Activated CD4-positive, alpha-beta T cell treated with anti-CD3 and anti-CD28 coated beads, Interleukin-2, amount 10 ng/mL, durations not matched to agents 7 days and 5 days (primary cell): ENCODE measurements at places on chromosomes 1 and 21.

- DNase-seq = no peak
These were observed 48.6 kb downstream of the PTPRC start for GRCh38 chr1:198687429-198687828.

- no peak for DNase-seq
These were observed 689.7 kb upstream of the PRMT6 start for GRCh38 chr1:106366627-106367319.

DNA sequence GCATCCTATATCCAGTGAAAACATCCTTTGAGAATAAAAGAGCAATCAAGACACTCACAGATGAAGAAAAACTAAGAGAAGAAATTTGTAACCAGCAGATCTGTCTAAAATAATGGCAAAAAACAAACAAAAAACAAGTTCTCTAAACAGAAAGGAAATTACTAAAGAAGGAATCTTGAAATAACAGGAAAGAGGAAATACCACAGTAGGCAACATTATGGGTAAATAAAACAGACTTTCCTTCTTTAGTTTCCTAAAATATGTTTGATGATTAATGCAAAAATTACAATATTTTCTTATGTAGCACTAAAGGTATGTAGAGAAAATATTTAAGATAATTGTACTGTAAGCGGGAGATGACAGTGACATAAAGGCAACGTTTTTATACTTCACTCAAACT lies 23.5 kb downstream of the SLC19A1 start:
- no peak for DNase-seq

DNA sequence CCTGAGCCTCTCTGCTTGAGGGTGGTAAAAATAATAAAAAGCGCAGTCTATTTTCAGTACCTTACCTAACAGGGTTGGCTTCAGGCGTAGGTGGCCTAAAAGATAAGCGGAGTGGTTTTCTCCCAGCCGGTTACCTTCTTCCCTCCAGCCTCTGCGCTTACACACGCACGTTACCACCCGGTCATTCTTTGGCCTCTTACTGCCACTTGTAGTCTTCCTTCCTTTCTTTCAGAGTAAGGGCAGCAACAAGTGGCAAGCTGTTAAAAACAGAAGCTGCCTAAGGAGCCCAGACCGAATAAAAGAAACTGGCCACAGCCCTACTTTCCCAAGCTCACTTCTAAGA lies 35.4 kb downstream of the CLCA1 start:
- no peak for DNase-seq

GRCh38 chr1:85135392-85135798 lies 65.4 kb downstream of the SYDE2 start:
- DNase-seq = no peak

- no peak for DNase-seq
These were observed 56.3 kb downstream of the KCNAB2 start for GRCh38 chr1:6101826-6102531.

- DNase-seq = no peak
These were observed 2.5 kb downstream of the TFF3 start for GRCh38 chr21:42312626-42313104.
